ENCODE measurements at places on chromosomes 16 and 17. TPM values are rescaled to one million over a fixed set of nuclear protein-coding genes. Genes with fewer than 3 reads are reported as not detected.

Gene BAHCC1
- total RNA-seq: 55.7 TPM

Gene NXN
- total RNA-seq: 131 TPM

Gene ZNF385C
- total RNA-seq: not detected

Gene TRIM72
- total RNA-seq: not detected

Gene TMC7
- total RNA-seq: 1.2 TPM

DNA sequence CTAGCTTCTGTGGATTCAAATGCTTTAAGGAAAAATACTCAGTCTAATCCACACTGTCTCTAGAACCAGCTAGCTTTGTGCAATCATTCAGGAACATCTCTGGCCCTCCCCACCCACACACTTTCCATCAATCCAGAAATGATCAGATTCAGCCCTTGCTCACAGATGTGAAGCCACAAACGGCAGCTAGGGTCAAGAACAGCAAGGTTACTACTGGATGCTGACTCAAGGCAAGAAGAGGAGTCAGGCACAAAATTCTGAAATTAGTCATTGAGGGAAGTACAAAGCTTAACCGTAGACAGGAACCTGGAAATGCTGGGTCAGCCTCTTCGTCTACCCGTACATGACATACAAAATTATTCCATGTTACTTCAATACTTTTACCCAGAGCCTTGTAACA is 174.6 kb downstream of the CDH13 start:
- no peak for DNase-seq

GRCh38 chr16:1101133-1101532 is 5.1 kb upstream of the C1QTNF8 start:
- DNase-seq: no peak

DNA sequence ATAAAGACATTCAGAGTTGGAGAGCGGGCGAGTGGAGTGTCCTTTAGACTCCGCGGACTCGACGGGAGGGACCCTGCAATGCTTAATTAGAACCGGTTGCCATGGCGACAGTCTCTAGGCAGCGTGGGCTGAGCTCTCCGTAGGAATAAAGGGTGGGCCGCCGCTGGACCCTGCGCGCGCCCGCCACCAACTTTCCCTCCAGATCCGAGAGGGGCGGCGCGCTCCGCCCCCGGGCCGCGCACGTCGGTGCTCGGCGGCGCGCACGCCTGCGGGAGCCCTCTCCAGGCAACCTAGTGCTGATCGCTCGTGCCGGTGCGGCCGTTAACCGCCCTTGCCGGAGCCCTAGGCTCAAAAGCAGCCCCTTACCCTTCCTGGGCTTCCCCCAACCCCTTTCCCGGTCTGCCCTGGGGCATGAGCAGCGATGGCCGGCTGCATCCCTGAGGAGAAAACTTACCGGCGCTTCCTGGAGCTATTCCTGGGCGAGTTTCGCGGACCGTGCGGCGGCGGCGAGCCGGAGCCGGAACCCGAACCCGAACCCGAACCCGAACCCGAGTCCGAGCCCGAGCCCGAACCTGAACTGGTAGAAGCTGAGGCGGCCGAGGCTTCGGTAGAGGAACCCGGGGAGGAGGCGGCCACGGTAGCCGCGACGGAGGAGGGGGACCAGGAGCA is at the start of gene PPM1E:
Gene PPM1E (plus strand): TSS at position 278 of the 669 bp plus-strand sequence.
- peak; percentile 86 for DNase-seq

DNA sequence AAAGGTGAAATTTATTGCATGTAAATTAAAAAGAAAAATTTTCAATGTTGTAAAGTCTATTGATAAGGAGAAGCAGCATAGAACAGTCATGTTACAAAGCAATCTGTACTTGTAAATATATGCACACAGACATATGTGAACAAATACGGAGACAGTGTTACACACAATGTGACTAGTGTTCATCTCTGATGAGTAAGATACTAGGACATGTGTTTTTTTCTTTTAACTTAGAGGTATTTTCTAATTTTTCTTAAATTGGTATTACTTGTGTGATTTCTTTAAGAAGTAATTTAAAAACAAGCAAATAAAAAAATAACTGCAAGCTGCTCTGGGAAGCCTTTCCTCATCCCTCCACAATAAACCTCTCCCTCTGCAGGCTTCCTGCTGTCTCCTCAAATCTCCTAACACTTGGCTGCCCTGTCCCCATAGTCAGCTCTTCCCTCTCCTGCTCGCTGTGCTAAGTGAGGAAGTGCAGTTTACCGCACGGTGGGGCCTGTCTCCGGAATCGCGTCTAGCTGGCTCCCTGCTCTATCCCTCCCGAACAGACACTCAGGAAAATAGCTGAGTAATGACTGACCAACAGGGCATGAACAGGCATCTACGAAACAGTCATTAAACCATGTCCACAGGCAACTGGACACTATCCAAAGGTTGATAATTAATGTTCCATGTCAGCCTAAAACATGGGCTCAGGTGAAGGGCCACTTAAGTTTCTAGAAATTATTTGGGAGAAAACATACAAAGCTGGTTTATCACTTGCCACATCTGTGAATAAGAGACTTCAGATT is 35.9 kb downstream of the CMTM4 start:
- no peak for DNase-seq

GRCh38 chr17:55587608-55588139 is 76.4 kb upstream of the SMIM36 start:
- DNase-seq: no peak

DNA sequence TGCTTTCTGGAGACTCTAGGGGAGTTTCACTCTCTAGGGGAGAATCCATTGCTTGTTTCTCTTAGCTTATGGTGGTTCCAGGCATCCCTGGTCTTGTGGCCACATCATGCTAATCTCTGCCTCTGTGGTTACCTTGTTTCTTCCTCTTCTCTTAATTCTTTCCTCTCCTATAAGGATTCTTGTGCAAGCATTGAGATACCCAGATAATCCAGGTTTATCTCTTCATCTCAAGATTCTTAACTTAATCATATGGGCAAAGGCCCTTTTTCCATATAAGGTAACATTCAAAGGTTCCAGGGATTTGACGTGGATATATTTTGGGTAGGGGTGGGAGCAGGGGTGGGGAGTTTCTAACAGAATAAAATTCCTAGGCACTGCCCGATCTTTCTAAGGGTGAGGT is 32.6 kb downstream of the FAM20A start:
- no peak for DNase-seq

GRCh38 chr16:84531671-84532111 is 27.2 kb upstream of the MEAK7 start:
- no peak for DNase-seq

DNA sequence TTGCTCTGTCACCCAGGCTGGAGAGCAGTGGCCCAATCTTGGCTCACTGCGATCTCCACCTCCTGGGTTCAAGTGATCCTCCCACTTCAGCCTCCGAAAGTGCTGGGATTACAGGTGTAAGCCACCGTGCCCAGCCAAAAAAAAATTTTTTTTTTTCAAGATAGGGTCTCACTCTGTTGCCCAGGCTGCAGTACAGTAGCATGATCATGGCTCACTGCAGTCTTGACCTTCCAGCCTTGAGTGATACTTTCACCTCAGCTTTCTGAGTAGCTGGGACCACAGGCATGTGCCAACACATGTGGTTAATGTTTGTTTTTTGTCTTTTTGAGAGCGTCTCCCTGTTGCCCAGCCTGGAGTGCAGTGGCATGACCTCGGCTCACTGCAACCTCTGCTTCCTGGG is 1.7 kb upstream of the PAM16 start:
- no peak for DNase-seq

DNA sequence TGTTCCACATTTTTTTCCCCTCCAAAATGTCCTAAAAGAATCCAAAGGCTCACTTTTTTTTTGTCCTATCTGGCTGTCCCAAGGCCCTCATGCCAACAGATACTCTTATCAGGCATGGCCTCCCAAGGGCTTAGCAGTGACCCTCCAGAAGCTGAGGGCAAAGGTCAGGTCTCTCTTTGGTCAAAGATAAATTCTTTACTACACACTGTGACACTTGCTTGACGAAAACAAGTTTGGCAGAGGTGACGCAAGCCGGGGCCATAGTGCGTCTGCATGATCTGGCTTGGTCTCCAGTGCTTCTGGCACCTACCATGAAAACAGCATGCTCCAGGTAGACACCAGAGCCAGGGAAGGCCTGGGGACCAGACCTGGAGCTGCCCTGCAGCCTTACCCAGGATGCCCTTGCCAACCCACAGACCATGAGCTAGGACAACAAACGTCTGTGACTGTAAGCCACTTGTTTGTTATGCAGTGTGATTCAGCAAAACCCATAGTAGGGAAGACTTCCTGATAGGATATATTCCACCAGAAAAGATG is 48.5 kb upstream of the IRF8 start:
- no peak for DNase-seq

- no peak for DNase-seq
Observed at GRCh38 chr16:16062023-16062937, 112.9 kb downstream of the ABCC1 start.

GRCh38 chr16:28867241-28867640 is 3.6 kb downstream of the SH2B1 start:
- no peak for DNase-seq

- DNase-seq: no peak
Observed at GRCh38 chr17:79510071-79510470, 100.8 kb downstream of the RBFOX3 start.

DNA sequence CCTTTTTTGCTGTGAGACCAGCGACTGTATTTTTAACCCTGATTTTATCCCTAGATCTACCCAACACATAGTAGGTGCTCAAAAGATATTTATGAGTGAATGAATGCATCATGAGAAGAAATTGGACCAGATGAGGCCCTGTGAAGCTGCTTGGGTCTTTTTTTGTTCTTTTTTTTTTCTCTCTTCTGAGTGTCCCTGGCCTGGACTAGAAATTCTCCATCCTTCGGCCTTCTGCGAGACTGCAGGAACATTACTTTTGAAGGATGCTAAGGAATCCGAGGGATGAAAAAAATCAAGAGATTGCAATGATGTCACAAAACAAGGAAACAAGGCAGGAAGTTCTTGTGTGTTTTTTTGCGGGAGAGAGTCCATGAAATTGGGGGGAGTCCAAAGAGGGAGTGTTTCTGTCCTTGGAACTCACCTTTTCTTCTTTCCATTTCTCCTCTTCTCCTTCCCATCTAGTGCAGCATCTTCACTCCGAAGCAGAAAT is 560 bp upstream of the RUSF1 start:
- DNase-seq: no peak

Data from osteocyte (in vitro differentiated cells).